ENCODE measurements at places on chromosomes 1 and 21.

- no peak for DNase-seq
Measured at GRCh38 chr1:82346141-82346540, 545.4 kb downstream of the ADGRL2 start.

DNA sequence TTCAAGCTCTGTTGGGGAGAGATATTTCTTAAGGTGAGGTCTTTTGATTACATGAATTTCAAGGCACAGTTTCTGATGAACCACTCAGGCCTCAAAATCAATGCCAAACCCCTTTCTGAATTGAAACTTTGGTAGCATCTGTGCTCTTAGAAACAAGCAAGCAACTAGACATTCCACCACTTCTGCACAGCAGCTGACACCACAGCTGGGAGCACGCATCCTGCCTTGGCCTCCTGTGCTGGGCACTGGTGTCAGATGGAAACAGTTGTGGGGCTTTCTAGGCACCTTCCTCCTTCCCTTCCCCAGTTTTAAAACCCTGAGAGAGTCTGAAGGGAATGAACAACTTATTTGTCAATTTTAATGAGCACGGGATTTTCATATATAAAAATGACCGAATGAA, 360.2 kb downstream of the ADGRL2 start:
- DNase-seq: no peak

DNA sequence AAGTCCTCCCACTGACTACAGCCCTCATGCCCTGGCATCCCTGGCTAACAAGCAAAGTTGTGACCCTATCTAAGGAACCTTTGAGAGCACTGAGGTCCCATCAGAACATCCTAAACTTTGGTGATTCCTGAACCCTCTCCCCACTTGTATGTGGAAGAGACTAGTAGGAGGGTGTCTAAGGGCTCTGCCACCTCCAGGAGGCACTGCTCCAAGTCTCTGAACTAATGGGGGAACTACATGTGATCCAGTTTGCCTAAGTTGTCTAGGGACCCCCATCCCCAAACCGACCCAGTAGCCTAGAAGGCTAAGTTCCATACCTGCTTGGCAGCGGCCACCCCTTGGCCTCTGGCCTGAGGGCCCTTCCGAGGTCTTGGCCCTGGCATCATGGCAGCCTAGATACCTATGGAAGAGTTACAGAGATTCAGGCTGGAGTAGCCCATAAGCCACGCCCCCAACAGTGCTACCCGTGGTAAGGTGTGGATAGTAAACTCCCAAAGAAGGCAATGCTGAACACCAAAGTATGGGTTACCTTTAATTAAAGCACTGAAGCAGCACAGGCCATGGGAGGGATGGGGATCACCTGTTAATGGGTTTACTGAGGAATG, 1.7 kb downstream of the CC2D1B start:
- no peak for DNase-seq

GRCh38 chr21:13937236-13937635, 273.5 kb downstream of the LIPI start:
- no peak for DNase-seq

DNA sequence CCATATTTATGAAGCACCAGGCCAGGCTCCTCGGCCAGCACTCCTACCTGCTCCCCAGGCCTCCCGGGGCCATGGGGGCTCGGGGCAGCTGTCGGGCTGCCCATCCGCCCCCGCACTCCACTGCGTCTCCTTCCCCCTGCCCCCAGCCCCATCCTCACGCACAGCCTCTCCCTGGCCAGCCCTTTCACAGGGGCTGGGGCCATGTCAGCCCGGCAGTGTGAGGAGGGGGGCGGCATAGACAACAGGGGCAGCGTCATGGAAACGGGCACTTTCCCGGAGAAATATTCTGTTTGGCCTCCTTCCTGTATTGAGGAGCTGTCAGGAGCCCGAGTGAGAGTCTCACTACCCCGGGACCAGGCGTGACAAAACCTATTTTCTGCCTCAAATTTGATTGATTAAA, 87.3 kb downstream of the CASZ1 start:
- no peak for DNase-seq

- no peak for DNase-seq
Measured at GRCh38 chr21:15080526-15080925, 15.7 kb upstream of the NRIP1 start.

DNA sequence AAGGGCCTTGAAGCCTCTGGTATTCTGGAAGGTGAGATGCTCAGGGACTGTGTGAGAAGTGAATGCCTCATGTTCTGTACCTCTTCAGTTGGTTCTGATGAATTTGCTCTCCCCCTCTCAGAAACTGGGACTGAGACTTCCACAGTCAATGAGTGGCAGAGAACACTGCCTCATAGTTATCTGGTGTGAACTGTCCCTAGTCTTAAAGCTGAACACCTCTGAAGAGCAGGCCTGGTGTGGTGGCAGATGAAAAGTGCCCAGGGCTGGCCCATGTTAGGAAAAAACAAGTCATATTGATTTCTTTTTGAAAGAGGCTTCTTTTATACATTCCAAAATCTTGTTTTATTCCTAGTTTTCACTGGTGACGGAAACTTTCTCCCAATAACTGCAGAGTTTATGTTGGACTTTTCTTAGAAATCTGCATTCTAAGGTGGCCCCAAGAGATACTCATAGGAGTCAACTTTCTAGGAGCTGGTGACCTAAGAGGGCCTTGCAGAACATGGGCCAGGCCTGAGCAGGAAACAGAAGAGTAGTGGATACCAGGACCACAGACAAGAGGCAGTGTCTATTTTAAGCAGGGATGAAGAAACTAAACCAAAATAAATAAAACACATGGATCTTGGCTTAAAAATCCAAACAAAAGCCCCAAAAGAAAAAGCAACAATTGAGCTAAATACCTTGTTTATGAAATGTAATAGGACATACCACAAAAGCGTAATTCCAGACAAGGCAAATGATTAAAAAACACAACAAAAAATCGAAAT, 19.5 kb downstream of the DUSP10 start:
- no peak for DNase-seq
